ENCODE measurements at places on chromosomes 16 and 17.
A peak's percentile ranks its signal among the peaks of the same experiment; 100 is the strongest.

DNA sequence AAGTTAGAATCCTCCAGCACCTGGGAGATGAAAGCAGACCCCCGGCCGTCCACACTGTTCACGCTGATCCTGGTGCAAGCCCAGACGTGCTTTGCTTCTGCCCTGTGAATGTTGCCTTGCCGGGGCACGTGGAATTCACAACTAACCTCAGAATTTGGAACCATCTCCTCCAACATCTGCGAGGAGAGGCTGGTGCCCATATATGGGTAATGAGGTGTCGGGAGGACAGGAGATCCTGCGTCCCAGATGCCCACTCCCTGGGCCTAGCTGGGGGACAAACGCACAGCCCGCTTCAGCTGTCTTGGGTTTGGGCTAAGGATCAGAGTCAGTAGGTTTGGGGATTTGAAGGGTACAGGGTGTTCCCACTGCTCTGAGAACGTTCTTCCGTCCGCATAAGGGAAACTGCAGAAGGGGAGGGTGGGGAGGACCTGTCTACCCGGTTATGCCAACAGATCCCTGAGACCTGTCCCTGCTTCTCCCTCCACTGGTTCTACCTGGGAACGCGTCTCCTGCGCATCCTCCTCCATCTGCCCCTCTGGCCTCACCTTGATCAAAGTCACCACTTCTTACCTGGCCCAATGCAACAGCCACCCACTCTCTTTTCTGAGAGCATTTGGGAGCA, 14.1 kb downstream of the PPL start:
- no peak for DNase-seq

DNA sequence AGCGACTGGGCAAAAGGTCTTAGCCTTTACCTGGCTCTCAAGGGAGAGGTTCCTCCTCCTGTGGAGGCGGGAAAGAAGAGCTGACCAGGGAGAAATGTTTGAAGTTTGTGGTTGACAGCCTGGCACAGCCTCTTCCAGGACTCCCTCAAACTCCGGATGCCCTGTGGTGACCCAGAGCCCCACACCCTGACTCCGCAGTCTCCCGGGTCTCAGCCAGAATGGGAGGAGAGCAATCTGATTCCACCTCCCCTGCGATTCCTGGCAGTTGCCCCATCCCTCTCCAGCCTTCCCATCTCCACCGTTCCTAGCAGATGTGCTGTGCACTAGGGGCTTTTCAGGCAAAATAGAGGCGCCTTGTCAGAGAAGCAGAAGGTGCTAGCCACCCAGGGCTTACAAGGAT, 5.5 kb upstream of the DNAI2 start:
- no peak for DNase-seq

DNA sequence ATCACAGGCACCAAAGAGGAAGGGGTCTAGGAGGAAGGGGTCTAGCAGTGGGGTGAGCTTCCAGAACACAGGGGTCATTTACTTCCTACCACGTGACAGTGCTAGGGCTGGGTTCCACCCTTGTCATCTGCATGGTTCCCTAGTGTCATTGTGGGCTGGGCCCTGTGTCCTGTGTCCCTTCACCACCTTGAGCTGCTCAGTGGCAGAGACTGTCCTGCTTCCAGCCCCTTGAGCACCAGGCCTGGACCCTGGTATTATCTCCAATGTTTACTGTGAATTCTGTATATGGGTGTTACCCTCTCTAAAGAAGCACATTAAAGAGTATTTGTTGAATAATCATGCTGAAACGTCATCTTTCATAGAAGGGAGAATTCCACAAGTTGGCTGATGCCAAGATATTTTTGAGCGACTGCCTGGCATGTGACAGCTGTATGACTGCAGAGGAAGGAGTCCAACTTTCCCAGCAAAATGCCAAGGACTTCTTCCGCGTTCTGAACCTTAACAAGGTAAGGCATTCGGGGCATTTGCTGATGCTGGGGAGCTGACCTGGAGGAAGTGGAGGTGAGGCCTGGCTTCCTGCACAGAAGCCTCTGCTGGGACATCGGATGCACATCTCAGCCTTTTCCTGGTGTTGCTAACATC, 5.5 kb downstream of the NARF start:
- no peak for DNase-seq

DNA sequence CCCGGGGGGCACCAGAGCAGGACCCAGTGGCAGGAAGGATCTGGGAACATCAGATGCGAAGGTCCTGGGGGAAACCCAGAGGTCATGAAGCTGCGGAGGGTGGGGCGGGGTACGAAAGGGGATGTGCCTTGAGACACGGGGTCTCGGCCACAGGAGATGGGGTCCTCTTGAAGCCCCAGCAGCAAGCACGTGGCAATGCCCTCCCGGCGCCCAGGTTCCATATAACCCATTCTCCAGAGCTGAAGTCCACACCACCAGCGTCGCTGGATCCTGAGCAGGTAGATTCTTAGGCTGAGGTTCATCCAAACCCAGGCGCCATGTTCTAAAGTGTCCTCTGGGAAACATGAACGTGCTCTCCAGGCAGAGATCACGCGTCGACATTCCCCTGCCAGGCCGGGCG, 20.9 kb downstream of the PIEZO1 start:
- no peak for DNase-seq

- DNase-seq = no peak
Observed at GRCh38 chr16:84079664-84080063, 37.1 kb upstream of the SLC38A8 start.

DNA sequence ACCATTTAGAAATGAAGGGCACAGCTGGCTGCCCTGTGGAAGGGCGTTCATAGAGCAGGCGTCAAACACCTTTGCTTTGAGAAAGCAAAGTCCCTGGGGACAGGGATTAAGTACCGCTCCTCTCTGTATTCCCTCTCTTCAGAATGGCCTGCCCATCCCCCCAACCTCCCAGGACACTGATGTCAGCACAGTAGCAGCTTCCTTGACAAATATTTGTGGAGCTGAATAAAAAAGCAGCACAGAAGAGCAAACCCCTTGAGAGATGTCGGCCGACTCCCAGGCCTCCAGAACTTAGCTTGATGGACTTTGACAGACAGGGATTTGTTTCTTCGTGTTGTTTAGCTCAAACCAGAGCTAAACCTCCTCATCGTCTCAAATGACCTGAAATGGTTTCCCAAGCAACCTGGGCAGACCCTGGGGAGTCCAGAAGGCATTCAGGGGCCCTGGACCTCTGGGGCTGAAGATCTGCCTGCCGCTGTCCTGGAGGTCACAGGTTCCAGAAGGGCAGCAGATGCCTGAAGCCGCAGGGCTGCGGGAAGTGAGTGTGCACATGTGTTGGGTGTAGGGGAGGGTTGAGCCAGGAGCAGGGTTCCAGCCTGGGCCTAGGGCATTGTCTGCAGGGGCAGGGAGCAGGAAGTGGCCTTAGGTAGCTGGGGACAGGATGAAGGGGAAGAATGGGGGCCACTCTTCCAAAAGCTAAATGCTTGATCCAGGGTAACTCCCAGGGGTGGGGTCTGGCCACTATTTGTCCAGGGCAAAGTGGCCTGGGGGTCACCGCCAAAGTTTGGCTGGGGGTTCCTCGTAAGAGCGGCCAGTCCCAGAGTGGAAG, 42.3 kb upstream of the NKD1 start:
- no peak for DNase-seq

DNA sequence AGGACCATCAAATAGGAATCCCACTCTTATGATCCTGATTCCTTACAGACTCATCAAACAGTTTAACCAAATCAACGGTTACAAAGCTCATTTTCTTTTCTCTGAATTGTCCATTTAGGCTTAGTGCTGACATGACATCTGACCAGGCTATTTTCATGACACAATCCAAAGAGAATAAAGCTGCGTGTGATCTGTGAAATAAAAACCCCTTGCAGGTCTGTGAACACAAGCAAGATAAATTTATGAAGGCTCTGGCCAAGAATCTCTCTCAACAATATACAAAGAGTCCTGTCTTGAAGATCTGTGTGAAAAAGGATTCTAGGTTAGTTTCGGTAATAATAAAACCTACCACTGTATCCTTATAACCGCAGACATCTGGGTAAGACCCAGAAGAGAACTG, 22.0 kb downstream of the COG1 start:
- DNase-seq = no peak

- DNase-seq = no peak
Observed at GRCh38 chr17:3528403-3528851, 29.2 kb downstream of the TRPV3 start.

- DNase-seq = peak; percentile 92
Observed at GRCh38 chr17:80855948-80856862, 135.4 kb upstream of the CHMP6 start.

DNA sequence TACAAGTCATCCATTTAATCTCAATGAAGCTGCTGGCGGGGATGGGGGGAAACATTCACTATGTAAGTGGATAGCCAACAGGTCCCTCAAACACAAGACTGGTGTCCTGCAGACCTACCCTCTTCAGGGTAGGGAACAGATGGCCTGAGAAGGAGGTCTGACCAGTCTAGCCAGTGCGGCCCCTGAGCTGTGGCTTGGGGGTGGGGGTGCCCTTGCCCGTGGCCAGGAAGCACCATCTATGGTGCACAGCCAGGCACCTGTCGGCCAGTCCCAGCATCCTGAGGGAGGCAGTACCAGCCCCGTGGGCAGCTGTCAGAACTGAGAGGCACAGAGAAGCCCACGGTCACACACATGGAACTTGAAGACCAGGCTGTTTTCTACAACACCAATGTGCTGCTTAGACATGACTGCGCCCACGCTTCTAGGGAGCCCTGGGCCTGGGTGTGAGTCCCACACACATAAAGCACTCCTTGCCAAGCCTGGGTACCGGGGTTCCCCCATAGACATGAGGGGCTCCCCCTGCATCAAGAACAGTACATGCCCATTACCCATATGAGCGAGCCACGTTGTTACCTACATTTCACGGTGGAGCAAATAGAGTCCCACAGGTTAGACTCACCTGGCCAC, 40.9 kb downstream of the RMI2 start:
- DNase-seq = no peak

- DNase-seq = no peak
Observed at GRCh38 chr17:33639103-33639880, 346.2 kb upstream of the ASIC2 start.

GRCh38 chr16:10120953-10121352, 61.3 kb downstream of the GRIN2A start:
- DNase-seq = no peak

DNA sequence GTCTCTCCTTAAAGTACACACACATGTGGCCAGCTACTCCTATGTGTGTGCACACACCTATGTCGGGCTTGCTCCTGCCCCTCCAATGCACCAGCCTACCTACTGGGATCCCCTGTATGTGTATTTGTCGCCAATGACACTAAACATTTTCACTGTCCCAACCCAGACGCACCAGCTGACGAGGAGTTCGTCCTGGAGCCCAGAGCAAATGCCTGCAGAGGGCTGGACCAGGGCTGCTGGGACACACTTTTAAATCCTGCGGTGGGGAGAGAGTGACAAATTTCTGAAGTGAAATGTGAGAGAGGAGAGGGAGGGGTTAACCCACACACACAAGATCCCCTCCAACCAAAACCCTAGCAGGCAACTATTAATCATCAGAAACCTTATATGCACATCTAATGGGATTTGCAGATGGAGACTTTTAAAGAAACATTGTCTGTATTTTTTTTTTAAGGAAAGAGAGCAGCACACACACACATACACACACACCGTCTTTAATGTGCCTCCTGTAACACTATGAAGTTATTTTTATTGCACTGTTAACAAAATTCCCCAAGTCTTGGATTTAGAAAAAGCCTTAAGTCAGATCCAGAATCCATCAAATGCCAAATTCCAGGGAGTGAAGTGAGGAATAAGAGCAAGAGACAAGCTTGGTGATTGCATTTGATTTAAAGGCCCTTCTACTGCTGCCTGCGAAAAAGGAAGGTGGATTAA, at the start of gene MEOX1:
TSS of gene MEOX1 (minus strand) at position 224 of the 714 bp plus-strand sequence. CDS start 388 bp downstream, outside the sequence.
- peak; percentile 90 for DNase-seq

DNA sequence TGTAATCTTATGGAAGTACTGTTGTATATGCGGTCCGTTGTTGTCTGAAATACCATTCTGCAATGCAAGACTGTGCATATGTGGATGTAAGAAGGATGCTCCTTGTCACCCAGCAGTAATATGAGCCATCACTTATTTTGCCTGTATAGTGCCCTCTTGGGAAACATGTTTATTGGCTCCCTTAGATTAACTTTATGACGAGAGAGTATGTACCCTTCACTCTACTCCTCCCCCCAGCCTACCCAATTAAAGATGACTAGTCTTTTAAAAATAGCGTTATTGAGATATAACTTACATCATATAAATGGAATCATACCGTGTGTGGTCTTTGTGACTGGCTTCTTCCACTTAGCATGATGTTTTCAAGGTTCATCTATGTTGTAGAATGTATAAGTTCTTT, 33.6 kb downstream of the FTO start:
- no peak for DNase-seq

- DNase-seq = no peak
Observed at GRCh38 chr16:89525146-89525913, 17.1 kb downstream of the SPG7 start.

- DNase-seq = no peak
Observed at GRCh38 chr17:73936908-73937627, 266.4 kb upstream of the RPL38 start.

DNA sequence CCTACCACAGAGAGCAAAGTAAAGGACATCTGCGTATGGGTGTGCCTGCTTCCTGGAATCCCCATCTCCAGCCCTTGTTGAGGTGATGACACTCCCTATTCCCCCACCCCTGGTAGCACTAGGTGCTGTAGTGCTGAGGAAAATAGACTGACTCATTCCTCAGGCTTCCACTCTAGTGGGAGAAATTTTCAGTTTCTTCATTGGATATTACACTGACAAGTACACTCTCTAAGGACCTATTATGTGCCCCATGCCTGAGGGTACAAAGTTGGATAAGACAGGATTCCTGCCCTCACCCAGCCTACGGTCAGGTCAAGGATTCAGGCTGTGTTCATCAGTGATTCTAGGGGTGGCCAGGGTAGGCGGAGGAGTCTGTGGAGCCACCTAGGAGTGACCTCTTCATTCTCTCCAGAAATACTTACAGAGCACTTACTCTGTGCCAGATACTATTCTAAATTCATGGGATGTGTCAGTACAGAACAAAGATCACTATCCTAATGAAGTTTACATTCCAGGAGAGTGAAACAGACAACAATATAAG, 4.5 kb upstream of the ZC3H7A start:
- DNase-seq = no peak

GRCh38 chr16:13594823-13595222, 325.1 kb upstream of the ERCC4 start:
- DNase-seq = no peak

- no peak for DNase-seq
Observed at GRCh38 chr17:75757086-75757681, 7.8 kb downstream of the GALK1 start.

GRCh38 chr16:65388592-65388991, 266.7 kb upstream of the CDH11 start:
- no peak for DNase-seq

DNA sequence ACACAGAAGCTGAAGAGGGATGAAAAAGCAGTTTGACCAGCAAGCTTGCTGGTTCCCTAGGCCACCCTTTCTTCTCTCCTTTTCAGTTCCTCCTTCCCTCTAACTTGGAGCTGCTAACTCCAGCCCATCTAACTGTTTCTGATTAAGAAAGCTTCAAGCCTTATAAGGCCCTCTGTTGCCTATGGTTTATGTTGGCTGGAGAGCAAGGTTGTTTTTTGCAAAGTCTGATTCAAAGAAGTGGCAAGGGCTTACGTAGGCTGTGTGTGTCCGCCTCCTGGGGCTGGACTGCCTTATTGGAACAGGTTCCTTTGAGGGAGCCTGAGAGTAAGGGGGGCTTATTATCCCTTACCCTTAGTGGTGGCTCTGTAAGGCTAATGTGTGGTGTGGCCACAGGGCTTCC, 7.1 kb downstream of the AKAP1 start:
- DNase-seq = no peak

- no peak for DNase-seq
Observed at GRCh38 chr17:79613195-79613772, 2.4 kb upstream of the RBFOX3 start.

All from HTR-8/SVneo (cell line).